Stomach (tissue), 19 donors: ENCODE measurements at places on chromosomes 2 and 18. TPM values are rescaled to one million over a fixed set of nuclear protein-coding genes. Genes with fewer than 3 reads are reported as not detected.
A peak's percentile ranks its signal among the peaks of the same experiment; 100 is the strongest.

DNA sequence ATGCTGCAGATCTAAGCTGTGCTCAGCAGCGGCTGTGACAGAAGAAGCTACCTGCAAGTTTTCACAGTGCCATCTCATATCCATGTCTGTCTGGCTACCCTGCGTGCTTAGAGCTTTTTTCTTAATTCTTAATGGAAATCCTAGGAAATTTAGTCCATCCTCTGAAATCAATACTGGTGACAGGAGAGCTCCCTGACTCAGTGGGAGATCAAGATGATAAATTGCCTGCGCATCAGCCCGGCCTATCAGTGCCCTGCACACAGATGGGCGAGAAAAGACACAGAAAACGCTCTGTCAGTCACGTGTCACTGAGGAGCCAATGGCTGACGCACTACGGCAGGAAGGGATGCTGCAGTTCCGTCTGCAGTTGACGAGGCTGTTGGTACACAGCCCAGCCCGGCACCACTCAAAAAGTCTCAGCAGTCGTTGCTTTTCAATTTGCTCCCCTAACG is 819.6 kb upstream of the FSHR start:
- H3K27me3 ChIP-seq: no peaks in the 10 kb centered on the region
- peak overlapping the region; percentile 21 for H3K4me3 ChIP-seq
- DNase-seq: peak; percentile 89
- no peak overlapping the region for H3K27ac ChIP-seq

The BZW1 gene
- total RNA-seq: 247 TPM

GRCh38 chr2:138439733-138440132 is 61.8 kb upstream of the SPOPL start:
- H3K27ac ChIP-seq: no peak overlapping the region
- no peaks in the 10 kb centered on the region for H3K36me3 ChIP-seq
- no peak for DNase-seq
- H3K4me3 ChIP-seq: no peak overlapping the region
- H3K27me3 ChIP-seq: no peaks in the 10 kb centered on the region
- no peaks in the 10 kb centered on the region for H3K4me1 ChIP-seq

GRCh38 chr2:241542278-241542605 is 16.3 kb upstream of the BOK start:
- H3K27me3 ChIP-seq: peaks cover 17% of the 10 kb centered on the region
- no peak for DNase-seq
- no peak overlapping the region for H3K4me3 ChIP-seq
- no peaks in the 10 kb centered on the region for H3K36me3 ChIP-seq

GRCh38 chr2:204255526-204255925 is 289.7 kb upstream of the PARD3B start:
- no peaks in the 10 kb centered on the region for H3K27me3 ChIP-seq
- peaks cover 13% of the 10 kb centered on the region for H3K4me1 ChIP-seq
- no peak overlapping the region for H3K4me3 ChIP-seq
- H3K36me3 ChIP-seq: no peaks in the 10 kb centered on the region
- DNase-seq: no peak

DNA sequence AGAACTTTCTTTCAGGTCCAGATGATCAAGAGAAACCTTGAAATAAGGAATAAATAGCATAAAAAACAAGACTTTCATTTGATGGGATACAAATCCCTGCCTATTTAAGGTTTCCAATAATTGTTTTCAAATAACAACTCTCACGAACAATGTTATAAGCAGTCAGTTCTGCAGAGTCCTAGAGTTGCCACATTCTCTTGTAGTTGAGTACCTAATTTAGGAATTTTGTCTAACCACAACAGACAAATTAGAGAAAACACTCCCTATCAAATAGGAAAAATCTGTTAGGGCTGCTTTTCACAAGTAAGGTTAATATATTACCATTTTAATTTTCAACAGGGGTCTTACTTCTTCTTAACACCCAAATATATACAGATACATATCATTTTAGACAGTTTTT is 130.1 kb upstream of the CDH20 start:
- H3K4me3 ChIP-seq: no peak overlapping the region
- H3K36me3 ChIP-seq: no peaks in the 10 kb centered on the region
- no peaks in the 10 kb centered on the region for H3K4me1 ChIP-seq
- no peak overlapping the region for H3K27ac ChIP-seq
- no peaks in the 10 kb centered on the region for H3K27me3 ChIP-seq
- no peak for DNase-seq

- H3K4me1 ChIP-seq: no peaks in the 10 kb centered on the region
- no peak overlapping the region for H3K27ac ChIP-seq
- H3K36me3 ChIP-seq: no peaks in the 10 kb centered on the region
- no peaks in the 10 kb centered on the region for H3K27me3 ChIP-seq
Measured at GRCh38 chr2:33665039-33665438, 65.9 kb upstream of the FAM98A start.

- peaks cover 92% of the 10 kb centered on the region for H3K27me3 ChIP-seq
- no peaks in the 10 kb centered on the region for H3K36me3 ChIP-seq
- H3K4me1 ChIP-seq: peaks cover 66% of the 10 kb centered on the region
- DNase-seq: peak; percentile 84
- peak overlapping the region; percentile 41 for H3K4me3 ChIP-seq
- H3K27ac ChIP-seq: no peak overlapping the region
Measured at GRCh38 chr18:57437766-57438671, 2.8 kb downstream of the ONECUT2 start.

The TSN gene
- total RNA-seq: 11.0 TPM

The LINC00305 gene
- not detected for total RNA-seq

The SPATA3 gene
- total RNA-seq: not detected

- H3K36me3 ChIP-seq: peaks cover 76% of the 10 kb centered on the region
- no peaks in the 10 kb centered on the region for H3K27me3 ChIP-seq
- H3K27ac ChIP-seq: peak overlapping the region; percentile 36
- DNase-seq: no peak
- H3K4me3 ChIP-seq: no peak overlapping the region
Measured at GRCh38 chr18:62555135-62555534, 32.3 kb downstream of the ZCCHC2 start.

- H3K4me3 ChIP-seq: no peak overlapping the region
- DNase-seq: no peak
- H3K27me3 ChIP-seq: no peaks in the 10 kb centered on the region
- no peaks in the 10 kb centered on the region for H3K36me3 ChIP-seq
Measured at GRCh38 chr2:62291517-62292137, 95.7 kb downstream of the B3GNT2 start.

The HOXD12 gene
- total RNA-seq: not detected

GRCh38 chr2:195489101-195489500 is 167.9 kb upstream of the SLC39A10 start:
- no peak for DNase-seq
- H3K27ac ChIP-seq: no peak overlapping the region
- H3K36me3 ChIP-seq: no peaks in the 10 kb centered on the region
- H3K4me3 ChIP-seq: no peak overlapping the region
- no peaks in the 10 kb centered on the region for H3K4me1 ChIP-seq

DNA sequence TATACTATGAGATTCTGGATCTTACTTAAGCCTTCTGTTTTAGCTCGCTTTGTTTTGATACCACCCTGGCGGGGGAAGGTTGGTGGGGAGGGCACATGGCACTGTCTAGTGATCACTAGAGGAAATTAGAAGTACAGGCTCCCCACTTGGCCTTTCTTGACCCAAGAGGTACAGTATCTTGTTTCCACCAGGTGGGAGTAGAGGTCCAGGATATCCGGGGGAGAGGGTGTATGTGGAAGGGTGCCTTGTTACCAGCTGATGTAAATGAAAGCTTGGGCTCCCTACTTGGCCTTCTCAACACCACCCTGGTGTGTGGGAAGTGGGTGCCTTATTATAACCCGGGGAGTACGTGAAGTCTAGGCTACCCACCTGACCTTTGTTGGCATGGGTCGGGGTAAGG is 7.5 kb downstream of the GALNT1 start:
- no peak for DNase-seq
- no peaks in the 10 kb centered on the region for H3K4me1 ChIP-seq
- no peak overlapping the region for H3K4me3 ChIP-seq
- H3K27ac ChIP-seq: no peak overlapping the region
- H3K27me3 ChIP-seq: no peaks in the 10 kb centered on the region

GRCh38 chr2:23029111-23029510 is 355.9 kb upstream of the KLHL29 start:
- no peaks in the 10 kb centered on the region for H3K27me3 ChIP-seq
- H3K4me3 ChIP-seq: no peak overlapping the region
- H3K4me1 ChIP-seq: no peaks in the 10 kb centered on the region
- H3K36me3 ChIP-seq: no peaks in the 10 kb centered on the region
- DNase-seq: no peak

The ADNP2 gene
- total RNA-seq: 22.9 TPM

GRCh38 chr2:210540900-210541289 is 15.5 kb upstream of the CPS1 start:
- no peaks in the 10 kb centered on the region for H3K36me3 ChIP-seq
- no peak overlapping the region for H3K4me3 ChIP-seq
- H3K27me3 ChIP-seq: no peaks in the 10 kb centered on the region
- DNase-seq: no peak
- H3K4me1 ChIP-seq: no peaks in the 10 kb centered on the region

The STON1 gene
- 55.4 TPM for total RNA-seq

- H3K36me3 ChIP-seq: peaks cover 8% of the 10 kb centered on the region
- H3K4me1 ChIP-seq: peaks cover 57% of the 10 kb centered on the region
- no peaks in the 10 kb centered on the region for H3K27me3 ChIP-seq
- peak overlapping the region; percentile 79 for H3K4me3 ChIP-seq
- peak overlapping the region; percentile 90 for H3K27ac ChIP-seq
Measured at GRCh38 chr18:74496508-74497323, 553 bp downstream of the CNDP2 start.

GRCh38 chr2:239949075-239949474 is 76.1 kb downstream of the NDUFA10 start:
- H3K27me3 ChIP-seq: no peaks in the 10 kb centered on the region
- H3K27ac ChIP-seq: no peak overlapping the region
- peaks cover 25% of the 10 kb centered on the region for H3K36me3 ChIP-seq
- peaks cover 23% of the 10 kb centered on the region for H3K4me1 ChIP-seq
- no peak overlapping the region for H3K4me3 ChIP-seq
- DNase-seq: no peak

DNA sequence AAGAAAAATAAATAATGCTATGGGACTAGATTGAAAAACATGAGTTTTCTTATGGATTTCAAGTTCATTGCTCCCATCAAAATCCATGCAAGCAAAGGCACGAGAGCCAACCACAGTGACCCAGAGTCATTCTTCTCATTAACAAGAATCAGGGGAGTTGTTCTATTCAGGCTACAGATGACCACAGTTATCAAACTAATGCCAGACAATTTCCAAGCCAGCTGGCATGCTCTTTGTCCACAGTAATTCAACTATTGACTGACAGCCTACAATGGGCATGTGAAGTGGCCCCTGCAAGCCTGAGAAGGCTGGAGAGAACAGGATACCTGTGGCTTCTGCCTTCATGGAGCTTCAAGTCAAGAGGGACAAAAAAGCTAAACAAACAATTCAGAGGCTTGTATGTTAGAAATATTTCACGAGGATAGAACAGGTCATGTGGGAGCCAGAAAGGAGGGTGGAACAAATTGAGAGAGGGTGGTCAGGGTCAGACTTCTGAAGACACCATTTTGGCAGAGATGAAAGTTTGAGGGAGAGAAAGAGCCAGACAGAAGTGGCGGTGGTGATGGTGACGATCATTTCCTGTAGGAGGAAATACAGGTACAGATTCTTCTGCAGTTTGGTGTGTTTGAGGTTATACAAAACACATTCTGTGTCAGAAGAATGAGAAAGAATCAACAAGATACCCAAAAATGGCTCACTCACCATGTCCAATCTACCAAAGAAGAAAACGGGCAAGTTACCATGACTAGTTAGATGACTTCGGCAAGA is 732.4 kb downstream of the RNF144A start:
- no peak overlapping the region for H3K4me3 ChIP-seq
- H3K27me3 ChIP-seq: no peaks in the 10 kb centered on the region
- no peak overlapping the region for H3K27ac ChIP-seq
- no peaks in the 10 kb centered on the region for H3K4me1 ChIP-seq
- DNase-seq: no peak

The ZC3H6 gene
- 10.3 TPM for total RNA-seq
